Right hindlimb (tissue), 1 donor: ENCODE measurements at places on chromosomes 11 and 22.

DNA sequence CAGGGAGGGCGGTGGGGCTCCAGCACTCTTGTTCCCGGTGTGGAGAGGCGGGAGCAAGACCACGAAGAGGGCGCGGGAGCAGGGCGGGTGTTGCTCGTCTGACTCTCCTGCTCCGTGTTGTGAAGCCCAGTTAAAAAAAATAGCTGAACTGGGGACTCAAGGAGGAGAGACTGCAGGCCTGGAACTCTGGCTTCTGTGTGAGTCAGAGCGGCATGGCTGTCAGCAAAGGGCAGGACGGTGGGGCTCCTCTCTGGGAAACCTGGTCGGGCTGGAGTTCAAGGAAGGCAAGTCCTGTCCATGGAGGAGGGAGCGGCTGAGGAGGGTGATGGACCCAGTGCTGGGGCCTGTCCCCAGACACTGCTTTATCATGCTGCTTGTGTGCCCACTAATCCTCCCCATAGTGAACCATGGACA is 152.3 kb downstream of the FEZ1 start:
- peak; percentile 30 for DNase-seq

DNA sequence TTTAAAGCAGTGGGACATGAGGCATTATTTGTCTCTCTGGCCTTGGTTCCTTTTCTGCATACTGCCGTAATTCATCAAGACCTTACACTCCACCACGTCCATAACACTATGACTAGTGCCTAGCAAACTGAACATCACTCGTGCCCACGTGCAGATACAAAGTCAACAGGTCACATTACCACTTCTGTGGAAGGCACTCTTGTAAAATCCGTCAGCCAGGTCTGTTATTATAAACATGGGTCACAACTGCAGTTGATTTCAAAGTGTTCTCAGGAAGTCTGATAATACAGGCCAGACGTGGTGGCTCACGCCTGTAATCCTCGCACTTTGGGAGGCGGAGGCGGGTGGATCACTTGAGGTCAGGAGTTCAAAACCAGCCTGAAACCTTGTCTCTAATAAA is 14.1 kb downstream of the VSIG10L2 start:
- peak; percentile 11 for DNase-seq

DNA sequence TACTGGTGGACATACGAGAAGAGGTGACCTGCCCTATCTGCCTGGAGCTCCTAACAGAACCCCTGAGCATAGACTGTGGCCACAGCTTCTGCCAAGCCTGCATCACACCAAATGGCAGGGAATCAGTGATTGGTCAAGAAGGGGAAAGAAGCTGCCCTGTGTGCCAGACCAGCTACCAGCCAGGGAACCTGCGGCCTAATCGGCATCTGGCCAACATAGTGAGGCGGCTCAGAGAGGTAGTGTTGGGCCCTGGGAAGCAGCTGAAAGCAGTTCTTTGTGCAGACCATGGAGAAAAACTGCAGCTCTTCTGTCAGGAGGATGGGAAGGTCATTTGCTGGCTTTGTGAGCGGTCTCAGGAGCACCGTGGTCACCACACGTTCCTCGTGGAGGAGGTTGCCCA is 6.9 kb downstream of the TRIM6 start:
- peak; percentile 39 for DNase-seq

GRCh38 chr22:50575426-50575941 is 2.7 kb downstream of the CPT1B start:
- DNase-seq = no peak

DNA sequence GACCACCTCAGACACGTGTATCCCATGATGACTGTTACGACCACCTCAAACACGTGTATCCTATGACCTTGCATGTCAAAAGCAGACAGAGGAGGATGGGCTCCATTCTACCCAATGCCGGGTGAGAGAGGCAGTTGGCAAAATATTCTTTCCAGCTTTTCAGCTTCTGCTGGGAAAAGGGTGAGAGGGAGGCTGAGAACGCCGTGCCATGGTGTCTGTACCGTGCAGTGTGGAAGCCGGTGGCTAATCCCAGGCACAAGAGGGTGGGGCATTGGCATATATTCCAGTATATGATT is 1478.4 kb downstream of the TBC1D22A start:
- no peak for DNase-seq

DNA sequence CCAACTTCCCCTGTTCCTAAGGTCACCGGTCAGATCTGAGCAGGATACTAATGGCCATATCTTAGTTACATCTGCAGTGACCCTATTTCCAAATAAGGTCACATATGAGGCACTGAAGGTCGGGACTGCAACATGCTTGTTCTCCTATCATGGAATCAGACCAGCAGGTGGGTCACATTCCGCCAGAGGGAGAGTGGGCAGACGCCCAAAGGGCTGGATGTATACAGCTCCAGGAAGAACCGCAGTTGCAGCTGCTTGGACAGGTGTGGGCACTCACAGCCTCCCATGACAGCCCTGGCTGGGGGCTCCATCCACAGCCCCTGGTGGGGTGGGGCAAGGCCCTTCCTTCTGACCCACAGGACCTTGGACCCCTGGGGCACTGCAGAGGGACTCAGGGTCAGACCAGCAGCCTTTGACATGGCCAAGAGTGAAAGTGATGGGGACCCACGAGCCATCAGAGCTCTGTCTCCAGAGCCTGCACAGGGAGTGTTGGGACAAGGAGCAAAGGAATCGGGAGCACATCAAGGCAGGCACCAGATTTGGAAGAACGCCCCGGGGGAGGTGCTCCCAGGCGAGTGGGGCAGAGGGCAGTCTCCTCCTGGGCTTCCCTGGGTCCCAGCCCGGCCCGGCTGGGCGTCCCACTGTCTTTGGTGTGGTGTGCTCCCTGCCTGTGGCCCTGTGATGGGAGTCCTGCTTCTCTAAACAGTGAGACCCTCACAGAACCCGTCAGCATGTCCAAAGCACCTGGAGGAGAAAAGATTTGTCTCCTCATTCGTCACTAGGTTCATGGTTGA is 13.3 kb upstream of the CD81 start:
- no peak for DNase-seq

DNA sequence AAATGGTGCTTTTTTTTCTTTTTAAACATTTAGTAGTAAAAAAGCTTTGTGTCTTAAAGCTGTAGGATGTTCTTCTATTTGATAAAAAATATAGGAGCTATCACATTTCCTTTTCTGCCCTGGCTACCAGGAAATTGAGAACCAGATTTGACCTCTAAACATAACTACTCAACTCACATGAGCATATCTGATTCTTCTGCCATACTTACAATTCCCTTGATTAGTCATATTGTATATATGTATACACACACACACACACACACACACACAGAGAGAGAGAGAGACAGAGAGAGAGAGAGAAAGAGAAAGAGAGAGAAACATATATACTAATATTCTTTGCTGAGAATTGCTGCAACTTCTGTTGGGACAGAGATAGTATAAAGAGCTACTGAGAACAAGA is 23.0 kb upstream of the GDPD4 start:
- DNase-seq = no peak

- no peak for DNase-seq
Measured at GRCh38 chr22:49209452-49210195, 618.0 kb downstream of the BRD1 start.

- DNase-seq = no peak
Measured at GRCh38 chr11:111000400-111001080, 245.0 kb upstream of the POU2AF2 start.

DNA sequence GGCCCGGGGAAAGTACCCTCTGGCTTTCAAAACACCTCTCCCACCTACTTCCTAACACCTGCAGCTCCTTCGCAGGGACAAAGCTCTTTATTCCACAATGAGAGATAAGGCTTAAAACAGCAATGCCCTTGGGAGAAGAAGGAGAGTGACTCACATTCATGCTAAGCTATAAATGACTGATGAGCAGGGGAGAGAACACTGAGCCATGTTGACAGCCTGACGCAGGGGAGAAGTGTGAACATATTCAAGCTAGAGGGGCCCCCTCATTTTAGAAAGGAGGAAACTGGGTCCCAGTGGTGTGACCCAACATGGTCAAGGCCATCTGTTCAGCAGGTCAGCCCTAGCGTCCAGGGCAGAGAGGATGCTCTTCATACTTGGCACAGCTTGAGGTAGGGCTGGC is 171.8 kb downstream of the DSCAML1 start:
- no peak for DNase-seq

DNA sequence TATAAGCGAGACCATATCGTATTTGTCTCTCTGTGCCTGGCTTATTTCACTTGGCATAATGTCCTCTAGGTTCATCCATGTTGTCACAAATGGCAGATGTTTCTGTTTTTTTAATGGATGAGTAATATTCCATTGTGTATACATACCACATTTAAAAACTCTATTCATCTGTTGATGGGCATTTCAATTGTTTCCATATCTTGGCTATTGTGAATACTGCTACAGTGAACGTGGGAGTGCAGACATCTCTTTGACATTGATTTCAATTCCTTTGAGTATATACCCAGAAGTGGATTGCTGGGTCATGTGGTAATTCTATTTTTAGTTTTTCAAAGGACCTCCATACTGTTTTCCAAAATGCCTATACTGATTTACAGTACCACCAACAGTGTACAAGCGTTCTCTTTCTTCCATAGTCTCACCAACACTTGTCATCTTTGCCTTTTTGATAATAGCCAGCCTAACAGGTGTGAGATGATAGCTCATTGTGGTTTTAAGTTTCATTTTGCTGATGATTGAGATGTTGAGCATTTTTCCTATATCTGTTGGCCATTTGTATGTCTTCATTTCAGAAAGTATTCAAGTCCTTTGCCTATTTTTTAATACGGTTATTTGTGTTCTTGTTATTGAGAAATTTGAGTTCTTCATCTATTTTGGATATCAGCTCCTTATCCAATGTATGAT is 194.7 kb upstream of the E2F8 start:
- no peak for DNase-seq

GRCh38 chr11:134725716-134726639 is 313.9 kb upstream of the B3GAT1 start:
- no peak for DNase-seq

GRCh38 chr11:79035881-79036280 is 404.9 kb downstream of the TENM4 start:
- no peak for DNase-seq

DNA sequence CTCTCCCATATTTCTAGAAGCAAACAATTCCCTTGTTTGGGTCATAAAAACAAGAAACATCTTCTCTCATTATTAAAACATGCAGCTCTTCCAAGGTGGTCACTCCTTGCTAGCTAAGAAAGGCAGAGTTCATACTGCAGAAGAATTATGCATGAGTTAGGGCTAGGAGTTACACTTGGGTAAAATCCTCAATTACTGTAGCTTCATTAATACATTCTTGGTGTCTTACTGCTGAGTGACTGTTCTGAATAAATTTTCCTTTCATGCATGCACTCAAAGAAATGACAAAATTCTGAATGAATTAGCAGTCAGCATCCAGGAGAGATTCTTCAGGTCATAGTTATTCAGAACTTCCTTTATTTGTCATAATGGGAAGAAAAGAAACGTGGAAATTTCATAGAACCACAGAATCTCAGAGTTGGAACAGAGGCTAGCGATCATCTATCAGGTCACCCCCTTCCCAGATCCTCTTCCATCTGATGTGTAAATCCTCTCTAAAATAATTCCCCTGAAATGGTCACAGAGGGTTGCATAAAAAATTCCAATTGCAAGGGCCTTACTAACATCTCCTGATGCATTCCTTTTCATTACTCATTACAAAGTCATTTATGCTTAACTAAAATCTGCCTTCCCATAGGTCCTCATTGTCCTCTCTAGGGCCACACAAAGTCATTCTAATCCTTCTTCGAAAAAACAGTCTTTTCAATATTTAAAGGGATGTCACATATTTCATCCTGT is 771.5 kb downstream of the DLG2 start:
- DNase-seq = no peak

DNA sequence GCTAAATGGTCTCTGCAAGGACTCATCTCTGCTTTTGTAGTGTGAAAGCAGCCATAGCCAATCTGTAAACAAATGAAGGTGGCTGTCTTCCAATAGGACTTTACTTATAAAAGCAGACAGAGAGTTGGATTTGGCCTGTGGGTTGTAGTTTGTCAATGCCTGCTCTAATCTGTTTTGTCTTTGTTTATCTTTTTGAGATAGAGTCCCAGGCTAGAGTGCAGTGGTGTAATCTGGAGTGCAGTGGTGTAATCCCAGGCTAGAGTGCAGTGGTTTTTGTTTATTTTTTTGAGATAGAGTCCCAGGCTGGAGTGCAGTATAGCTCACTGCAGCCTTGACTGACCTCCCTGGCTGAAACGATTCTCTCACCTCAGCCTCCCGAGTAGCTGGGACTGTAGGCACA is 8.6 kb downstream of the PPP6R3 start:
- no peak for DNase-seq

GRCh38 chr11:66326261-66327111 is 9.6 kb upstream of the CD248 start:
- peak; percentile 67 for DNase-seq

GRCh38 chr22:38733724-38734381 is 21.9 kb downstream of the SUN2 start:
- DNase-seq = peak; percentile 58

GRCh38 chr11:10573556-10573955 is 5.1 kb upstream of the LYVE1 start:
- no peak for DNase-seq

GRCh38 chr11:32071811-32072210 is 19.1 kb upstream of the RCN1 start:
- no peak for DNase-seq

- DNase-seq = no peak
Measured at GRCh38 chr11:34457607-34458006, 18.9 kb downstream of the CAT start.

GRCh38 chr11:61445516-61445915 is 15.6 kb downstream of the SDHAF2 start:
- DNase-seq = no peak

DNA sequence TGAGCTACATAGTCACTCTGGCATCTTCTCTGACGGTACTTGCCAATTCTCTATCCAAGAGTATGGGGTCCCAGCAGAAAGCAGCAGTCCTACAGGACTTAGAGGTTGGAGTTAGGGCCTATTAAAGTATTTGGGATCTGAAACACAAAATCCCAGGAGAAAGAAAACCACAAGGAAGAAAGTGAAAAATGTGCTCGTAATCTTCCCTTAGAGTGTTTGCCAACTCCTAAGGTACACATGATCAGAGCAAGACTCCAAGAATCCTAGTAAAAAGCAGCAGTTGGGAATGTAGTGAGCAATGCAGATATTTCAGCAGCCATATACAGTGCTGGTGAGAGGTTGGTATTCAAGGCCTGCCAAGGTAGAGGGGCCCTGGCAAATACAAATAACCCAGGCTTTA is 71.6 kb downstream of the EXT2 start:
- DNase-seq = no peak

GRCh38 chr11:5737091-5737490 is 843 bp downstream of the OR56B1 start:
- DNase-seq = no peak

DNA sequence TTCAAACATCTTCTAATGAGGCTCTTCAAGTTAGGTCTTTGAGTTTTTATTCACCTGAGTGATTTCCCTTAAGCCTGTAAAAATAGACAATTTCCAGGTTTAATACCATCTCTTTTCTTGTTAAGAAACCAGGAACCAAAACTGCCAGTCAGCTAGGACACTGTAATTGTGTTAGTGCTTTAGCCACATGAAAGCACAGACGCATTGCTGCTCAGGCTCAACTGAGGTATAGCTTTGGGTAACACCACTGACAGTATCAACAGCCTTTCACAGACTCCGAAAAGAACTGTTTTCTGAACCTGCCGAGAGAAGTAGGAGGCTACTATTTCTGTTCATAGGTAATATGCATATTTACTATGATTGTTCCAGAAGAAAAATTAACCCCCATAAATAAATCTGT is 768.7 kb downstream of the ETS1 start:
- DNase-seq = no peak

GRCh38 chr11:94742665-94743064 is 25.5 kb upstream of the AMOTL1 start:
- no peak for DNase-seq
